Stomach (tissue), 19 donors: ENCODE measurements at places on chromosomes 13 and 19.
A peak's percentile ranks its signal among the peaks of the same experiment; 100 is the strongest.

DNA sequence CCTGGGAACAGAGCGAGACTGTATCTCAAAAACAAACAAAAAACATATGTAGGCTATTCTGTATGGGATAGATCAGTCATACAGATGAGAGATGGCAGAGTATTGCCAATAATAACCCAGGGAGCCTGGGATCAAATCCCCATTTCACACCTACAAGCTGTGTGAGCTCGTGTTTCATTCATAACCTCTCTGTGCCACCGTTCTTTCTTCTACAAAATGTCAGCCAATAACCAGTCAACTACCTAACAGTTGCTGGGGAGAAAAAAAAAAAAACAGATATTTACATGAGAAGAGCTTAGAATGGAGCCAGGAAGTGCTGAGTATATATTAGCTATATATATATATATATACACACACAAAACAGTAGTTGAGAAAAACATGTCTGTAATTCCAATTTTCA, 6.5 kb upstream of the IFNL2 start:
- DNase-seq, result no peak

DNA sequence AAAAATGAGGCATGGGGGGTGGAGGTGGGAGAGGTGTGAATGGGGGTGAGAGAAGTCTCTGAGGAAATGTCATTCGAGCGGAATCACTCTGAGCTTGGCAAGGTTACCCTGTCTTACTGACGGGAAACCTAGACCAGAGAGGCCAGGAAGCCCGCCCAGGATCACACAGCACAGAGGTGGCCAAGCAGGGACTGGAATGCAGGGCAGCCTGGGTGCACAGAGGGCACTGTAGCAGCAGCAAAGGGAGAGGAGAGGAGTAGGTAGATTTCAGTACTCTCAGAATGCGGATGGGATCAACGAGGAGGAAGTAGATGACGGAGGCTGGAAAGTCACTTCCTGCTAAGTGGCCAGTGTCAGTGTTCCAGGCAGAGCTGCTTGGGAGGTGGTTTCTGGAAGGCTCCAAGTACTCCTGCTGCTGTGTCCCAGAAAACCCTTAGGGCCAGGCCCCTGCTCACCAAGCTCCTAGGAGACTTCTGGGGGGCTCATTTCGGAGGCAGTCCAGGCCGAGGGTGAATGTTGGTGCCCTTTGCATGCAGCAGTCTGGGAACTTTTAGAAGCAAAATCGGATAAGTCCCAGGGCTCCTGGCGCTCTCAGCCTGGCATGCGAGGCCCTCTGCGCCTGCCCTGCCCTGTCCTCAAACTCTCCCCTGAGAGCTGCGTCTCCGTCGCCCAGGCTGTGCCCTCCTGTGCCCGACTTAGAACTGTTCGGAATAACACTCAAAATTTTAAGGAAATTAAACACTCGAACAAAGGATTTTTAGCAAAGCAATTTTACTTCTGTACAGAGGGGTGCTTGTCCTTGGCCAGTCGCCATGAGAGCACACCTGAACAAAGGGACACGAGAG, 33.5 kb downstream of the DNM2 start:
- peak; percentile 74 for DNase-seq

DNA sequence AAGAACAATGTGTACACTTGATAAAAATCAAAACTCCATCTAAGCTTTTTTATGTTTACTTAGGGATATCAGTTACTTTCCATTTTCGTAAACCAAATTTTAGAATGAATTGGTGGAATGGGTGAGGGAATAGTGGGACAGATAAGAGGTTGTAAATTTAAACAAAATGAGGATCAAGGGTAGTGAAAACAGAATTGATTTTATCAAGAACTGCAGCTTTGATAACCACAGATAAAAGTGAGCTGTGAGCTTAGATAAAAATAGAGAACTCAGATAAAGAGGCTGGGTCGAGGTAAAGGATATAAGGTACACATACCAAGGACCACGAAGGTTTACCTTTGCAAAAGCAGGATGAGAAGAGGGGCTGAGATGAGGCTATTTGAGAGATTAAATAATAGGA, 813.2 kb upstream of the GPC6 start:
- DNase-seq, result no peak

DNA sequence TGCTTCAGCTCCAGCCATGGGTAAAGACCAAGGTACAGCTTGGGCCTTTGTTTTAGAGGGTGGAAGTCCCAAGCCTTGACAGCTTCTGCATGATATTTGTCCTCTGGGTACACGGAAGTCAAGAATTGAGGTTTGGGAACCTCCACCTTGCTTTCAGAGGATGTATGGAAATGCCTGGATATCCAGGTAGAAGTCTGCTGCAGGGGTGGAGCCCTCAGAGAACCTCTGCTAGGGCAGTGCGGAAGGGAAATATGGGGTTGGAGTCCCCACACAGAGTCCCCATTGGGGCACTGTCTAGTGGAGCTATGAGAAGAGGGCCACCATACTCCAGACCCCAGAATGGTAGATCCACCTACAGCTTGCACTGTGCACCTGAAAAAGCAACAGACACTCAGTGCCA, 23.0 kb upstream of the MYO16 start:
- DNase-seq, result no peak

DNA sequence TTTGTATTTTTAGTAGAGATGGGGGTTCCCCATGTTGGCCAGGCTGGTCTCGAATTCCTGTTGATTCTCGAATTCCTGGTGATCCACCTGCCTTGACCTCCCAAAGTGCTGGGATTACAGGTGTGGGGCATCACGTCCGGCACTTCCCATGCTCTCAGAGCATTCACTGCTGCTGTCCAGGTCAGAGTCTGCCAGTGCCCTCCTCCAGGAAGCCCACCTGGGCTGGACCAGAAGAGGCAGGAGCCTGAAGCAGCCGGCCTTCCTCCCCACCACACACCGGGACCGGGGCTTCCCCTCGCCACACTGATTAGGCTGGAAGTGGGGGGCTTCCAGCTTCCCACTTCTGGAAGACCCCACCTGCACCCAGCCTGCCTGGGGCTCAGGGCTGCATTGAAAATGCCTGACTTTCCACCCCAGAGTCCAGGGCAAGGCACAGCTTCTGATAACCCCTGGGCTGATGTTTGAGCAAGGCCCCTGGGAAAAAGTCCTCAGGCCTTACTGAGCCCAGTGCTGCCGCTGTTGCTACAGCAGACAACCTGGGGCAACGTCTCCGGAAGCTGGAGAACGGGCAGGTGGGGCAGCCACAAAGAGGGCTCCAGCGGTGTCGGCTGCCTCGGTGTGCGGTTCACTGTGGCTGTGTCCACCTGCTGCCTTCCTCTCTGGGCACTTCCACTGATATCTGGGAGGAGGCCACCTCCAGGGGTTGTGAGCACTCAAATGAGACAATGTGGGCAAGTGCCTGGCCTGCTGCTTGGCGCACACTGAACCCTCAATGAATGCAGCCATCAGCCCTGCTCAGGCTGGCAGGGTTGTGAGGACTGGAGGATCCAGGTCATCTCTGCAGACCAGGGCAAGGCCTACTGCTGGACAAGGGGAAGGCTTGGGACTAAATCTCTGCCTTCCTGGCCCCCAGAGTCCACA, 22.6 kb downstream of the CEBPA start:
- DNase-seq, result no peak

DNA sequence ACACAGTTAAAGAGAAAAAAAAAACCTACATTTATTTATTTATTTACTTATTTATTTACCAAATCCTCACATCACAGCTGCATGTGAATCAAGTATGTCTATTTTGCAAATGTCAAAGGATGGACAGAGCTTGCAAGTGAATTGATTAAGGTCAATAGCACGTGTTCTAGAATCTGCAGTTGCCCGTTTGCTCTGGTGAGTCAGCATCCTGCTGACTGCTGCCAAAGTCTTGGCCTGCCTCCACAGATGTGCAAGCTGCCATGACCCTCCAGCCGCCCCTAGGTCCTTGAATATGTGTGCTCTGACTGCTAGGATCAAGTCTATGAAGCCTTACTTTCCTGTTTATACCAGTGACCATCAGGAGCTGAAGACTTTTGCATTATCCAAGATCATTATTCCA, 320.6 kb downstream of the GPC5 start:
- DNase-seq, result no peak

- peak; percentile 78 for DNase-seq
These were observed 2.7 kb downstream of the COL5A3 start for GRCh38 chr19:10007371-10008183.

DNA sequence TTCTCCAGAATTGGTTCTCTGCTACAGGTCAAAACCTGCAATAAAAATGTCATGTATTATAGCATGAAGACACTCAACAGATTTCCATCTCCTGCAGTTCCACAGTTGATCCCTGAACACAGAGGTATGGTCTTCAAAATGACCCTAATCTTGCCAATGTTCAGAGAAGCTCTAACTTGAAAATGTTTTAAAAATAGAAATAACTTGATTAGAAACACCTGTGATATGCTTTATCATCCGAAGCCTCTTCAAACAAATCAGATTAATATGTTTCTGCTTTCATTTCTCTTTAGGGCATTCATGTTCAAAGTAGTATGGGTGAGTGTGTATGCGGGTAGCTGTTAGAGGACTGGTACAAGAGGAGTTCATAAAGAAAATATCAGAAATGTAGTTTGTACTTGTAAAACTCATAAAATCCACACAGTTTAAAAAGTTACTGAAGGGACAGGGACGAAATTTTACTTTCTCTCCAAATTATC, 60.4 kb downstream of the KCNRG start:
- DNase-seq, result no peak

- DNase-seq, result no peak
These were observed 34.9 kb upstream of the PSPC1 start for GRCh38 chr13:19817510-19818158.

- no peak for DNase-seq
These were observed 34.6 kb downstream of the ADPRHL1 start for GRCh38 chr13:113418722-113419049.

GRCh38 chr19:51627491-51628138, 2.6 kb downstream of the SIGLEC5 start:
- DNase-seq, result no peak

DNA sequence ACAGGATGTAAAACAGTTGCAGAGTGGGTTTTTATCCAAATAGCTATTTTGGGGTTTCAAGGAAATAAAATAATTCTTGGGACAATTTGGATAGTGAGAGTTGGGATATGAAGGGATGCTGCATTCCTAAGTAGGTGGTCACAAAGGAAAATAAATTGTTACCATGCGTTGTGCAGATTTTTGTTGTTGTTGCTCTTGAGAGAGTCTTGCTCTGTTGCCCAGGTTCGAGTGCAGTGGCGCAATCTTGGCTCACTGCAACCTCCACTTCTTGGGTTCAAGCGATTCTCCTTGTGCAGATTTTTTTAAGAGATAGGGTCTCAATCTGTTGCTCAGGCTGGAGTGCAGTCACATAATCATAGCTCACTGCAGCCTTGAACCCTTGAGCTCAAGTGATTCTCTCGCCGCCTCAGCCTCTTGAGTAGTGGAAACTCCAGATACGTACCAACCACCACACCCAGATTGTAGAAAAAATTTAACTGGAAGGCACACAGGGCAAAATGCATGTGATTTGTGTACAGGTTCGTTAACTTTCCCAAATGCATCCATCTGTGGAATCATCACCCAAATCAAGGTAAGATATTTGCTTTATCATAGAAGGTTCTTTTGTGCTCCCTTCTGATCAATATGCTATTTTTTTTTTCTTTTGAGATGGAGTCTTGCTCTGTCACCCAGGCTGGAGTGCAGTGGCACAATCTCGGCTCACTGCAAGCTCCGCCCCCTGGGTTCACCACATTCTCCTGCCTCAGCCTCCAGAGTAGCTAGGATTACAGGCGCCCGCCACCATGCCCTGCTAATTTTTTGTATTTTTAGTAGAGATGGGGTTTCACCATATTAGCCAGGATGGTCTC, 16.0 kb downstream of the SLC1A5 start:
- DNase-seq, result no peak

DNA sequence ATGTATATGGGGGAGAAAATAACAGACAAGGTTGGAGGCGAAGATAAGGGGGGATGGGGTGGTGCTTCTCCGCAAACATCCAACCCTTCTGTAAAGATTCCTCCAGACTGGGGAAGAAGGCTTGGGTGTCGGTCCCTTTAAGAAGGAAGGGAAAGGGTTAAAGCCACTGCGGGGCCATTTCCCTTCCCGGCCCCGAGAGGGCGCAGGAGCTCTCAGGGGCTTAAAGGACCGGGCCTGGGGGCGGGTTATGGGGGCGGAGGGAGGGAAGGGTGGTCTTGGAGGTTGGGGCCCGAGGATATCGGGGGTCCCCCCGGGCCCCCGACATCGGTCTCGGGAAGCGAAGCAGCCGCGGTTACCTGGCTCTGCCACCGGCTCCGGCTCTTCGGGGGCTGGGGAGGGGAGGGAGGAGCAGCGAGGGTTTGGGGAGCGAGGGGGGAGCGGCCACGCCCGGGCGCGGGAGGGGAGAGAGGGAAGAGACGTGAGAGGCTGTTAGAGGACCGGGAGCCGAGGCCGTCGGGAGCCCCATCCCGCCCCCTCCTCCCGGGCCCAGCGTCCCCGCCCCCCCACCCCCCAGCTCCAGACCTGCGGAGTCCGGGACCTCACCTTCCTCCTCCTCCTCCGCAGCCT, 2.8 kb downstream of the TNNT1 start:
- no peak for DNase-seq

- DNase-seq, result no peak
These were observed 114.2 kb upstream of the SPACA7 start for GRCh38 chr13:112261924-112262323.

DNA sequence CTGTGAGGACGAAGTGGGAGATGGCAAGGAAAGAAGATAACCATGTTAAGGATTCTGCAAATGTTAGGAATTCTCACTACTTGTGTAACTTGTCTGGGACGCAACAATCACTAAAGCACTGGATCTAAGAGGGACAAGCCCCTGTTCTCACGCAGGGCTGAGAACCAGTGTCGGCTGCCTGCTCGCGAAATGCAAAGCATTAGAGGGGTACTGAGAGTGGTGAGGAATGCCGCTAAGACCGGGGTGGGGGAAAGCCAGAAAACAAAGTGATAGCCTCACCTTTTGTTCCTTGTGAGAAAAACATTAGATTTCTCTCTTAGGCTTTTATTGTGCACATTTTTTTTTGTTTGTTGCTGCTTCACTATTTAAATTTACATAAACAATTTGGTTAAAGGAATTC, 241.9 kb downstream of the ABCC4 start:
- no peak for DNase-seq

- no peak for DNase-seq
These were observed 24.7 kb downstream of the IL12RB1 start for GRCh38 chr19:18062028-18062427.

DNA sequence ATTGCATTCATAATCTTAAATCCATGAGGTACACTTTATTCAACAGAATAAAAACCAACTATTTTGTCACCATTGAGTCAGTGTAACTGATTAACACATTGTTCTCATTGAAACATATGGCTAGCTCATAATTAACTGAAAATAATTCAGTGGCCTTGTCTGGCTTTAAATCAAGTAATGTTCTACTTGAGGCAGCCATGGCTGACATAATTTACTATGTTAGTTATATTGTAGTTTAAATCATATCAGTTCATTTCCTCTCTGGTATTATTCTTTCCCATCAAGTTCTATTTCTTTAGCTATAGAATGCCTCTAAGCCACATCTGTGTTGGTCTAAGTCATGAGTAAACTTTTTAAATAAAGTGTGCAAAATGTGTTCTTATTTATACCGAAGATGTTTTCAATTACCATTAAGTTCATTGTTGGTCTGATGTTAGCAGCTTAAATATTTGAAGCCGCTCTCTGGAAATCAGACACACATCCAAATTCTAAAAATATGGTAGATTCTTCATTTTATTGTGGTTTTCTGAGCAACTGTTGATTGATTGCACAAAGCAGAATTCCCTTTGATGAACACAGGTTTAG, 393.7 kb downstream of the GPC6 start:
- no peak for DNase-seq
